ENCODE measurements at places on chromosomes 1 and 21. TPM values are rescaled to one million over a fixed set of nuclear protein-coding genes. Genes with fewer than 3 reads are reported as not detected.

The JMJD4 gene
- 11.1 TPM for total RNA-seq

The TTC3 gene
- 106 TPM for total RNA-seq

The CSF3R gene
- 2.5 TPM for total RNA-seq

The FMOD gene
- 29.6 TPM for total RNA-seq

The WNT2B gene
- total RNA-seq = 8.8 TPM

The SLC6A9 gene
- total RNA-seq = 42.3 TPM

The GPR52 gene
- 2.0 TPM for total RNA-seq

The CSRP1 gene
- total RNA-seq = 131 TPM

The RAB42 gene
- total RNA-seq = 4.7 TPM

The DCST1 gene
- total RNA-seq = 0.21 TPM

The FALEC gene
- total RNA-seq = not detected

The CFHR5 gene
- total RNA-seq = not detected

DNA sequence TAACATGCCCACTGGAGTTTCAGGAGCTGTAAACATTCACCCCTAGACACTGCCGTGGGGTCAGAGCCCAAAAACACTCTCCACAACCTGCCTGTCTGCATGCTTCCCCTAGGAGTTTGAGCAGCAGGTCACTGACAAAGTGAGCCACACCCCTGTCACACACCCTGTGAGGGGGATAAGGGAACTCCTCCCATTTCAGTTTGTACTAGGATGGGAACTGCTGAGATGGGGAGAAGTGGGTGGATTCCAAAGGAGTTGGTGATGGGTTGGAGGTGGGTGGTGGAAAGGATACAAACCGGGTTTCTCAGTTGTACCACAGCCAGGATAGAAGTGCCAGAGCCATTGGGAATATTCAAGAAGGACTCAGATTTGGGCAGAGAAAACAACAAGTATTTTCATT lies 140.2 kb downstream of the MIS18A start:
- no peak for DNase-seq

- no peak for DNase-seq
Observed at GRCh38 chr21:16742131-16742641, 770.7 kb upstream of the CXADR start.

GRCh38 chr1:39214998-39215873 lies 10.7 kb downstream of the MACF1 start:
- DNase-seq = peak; percentile 34

GRCh38 chr1:198597690-198598430 lies 41.0 kb upstream of the PTPRC start:
- DNase-seq = no peak

- DNase-seq = no peak
Observed at GRCh38 chr1:231727171-231727570, 100.6 kb downstream of the DISC1 start.

DNA sequence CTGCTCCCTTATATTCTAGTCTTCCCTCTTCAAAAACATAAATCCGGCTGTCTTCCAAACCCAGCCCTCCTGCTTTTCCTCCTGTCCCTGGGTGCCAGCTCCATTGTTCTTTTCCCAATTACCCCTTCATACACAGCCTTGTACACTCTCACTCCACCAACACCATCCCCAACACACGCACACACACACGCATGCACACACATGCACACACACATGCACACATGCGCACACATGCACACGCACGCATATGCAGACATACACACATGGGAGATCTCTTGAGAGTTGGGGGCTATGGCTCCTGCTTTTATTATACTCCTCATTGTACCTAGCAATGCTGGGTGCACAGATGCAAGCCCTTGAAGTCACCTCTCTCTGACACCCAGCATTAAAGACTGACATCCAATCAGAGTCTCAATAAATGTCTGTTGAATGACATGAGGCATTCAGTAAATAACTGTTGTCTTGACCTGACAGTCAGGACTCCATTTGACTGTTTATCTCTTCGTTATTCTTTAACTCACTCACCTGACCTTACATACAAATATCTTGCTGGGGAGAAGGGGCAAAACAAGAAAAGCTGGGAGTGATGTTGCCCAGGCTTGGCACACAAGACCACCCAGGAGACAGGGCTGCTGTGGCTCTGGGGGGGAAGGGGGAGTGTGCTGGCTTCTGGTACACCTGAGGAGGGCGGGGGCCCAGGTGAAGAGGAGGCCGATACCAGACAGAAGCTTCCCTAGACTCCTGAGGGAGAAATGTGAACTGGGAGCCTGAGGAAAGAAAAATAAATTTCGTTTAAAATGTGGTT lies 16.0 kb downstream of the ABCA4 start:
- DNase-seq = no peak

- no peak for DNase-seq
Observed at GRCh38 chr1:33454646-33455282, 17.7 kb upstream of the ZSCAN20 start.

- no peak for DNase-seq
Observed at GRCh38 chr1:59409549-59409948, 112.7 kb downstream of the FGGY start.

- no peak for DNase-seq
Observed at GRCh38 chr21:15192243-15192642, 127.4 kb upstream of the NRIP1 start.

DNA sequence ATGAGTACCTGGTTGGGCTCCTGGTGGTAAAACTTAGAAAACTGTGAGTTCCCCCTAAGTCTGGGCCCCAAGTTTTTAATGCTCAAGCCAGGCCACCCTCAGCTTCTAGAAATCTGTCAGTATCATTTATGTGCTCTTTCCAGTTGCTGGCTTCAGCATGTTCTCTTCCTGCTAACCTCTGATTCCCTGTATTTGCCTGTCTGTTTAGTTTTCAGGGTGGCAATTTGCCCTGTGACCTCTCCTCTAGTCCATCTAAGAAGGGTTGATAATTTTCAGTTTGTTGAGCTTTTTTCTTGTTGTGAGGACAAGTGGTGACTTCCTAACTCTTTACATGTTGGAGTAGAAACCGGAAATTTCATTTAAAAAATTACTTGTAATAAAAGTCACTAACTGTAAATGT lies 16.0 kb upstream of the S100A10 start:
- no peak for DNase-seq

DNA sequence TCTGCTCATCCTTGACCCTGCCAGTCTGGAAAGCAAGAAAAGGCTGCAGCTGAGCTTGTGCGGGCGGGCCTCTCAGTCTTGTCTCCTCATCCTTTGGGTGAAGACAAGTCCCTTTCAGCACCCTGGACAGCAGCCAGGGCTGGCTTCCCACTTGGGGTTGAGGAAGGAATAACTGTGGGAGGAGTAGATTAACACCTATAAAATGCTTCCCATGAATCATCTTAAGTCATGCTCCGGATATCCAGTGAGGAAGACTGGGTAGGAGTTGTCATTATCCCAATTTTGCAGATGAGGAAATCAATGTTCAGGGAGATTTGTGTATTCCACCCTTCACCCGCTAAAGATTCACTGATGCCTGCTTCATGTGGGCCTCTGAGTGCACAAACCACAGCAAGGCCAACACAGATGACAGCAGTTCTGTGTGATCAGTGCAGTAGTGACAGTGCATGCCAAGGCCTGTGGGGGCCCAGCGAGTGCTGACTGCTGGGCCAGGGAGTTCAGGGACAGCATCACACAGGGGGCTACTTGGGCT lies 20.1 kb upstream of the COL16A1 start:
- DNase-seq = peak; percentile 70

DNA sequence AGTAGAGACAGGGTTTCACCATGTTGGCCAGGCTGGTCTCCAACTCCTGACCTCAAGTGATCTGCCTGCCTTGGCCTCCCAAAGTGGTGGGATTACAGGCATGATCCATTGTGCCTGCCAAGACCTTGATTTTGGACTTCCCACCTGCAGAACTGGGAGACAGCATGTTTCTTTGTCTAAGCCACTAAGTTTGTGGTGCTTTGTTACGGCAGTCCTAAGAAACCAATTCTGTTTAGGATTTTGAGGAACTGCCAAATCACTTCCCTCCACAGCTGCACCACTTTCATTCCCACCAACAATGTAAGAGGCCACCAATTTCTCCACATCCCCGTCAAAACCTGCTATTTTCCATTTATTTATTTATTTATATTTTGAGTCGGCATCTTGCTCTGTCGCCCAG lies 46.1 kb downstream of the CHAF1B start:
- DNase-seq = no peak

DNA sequence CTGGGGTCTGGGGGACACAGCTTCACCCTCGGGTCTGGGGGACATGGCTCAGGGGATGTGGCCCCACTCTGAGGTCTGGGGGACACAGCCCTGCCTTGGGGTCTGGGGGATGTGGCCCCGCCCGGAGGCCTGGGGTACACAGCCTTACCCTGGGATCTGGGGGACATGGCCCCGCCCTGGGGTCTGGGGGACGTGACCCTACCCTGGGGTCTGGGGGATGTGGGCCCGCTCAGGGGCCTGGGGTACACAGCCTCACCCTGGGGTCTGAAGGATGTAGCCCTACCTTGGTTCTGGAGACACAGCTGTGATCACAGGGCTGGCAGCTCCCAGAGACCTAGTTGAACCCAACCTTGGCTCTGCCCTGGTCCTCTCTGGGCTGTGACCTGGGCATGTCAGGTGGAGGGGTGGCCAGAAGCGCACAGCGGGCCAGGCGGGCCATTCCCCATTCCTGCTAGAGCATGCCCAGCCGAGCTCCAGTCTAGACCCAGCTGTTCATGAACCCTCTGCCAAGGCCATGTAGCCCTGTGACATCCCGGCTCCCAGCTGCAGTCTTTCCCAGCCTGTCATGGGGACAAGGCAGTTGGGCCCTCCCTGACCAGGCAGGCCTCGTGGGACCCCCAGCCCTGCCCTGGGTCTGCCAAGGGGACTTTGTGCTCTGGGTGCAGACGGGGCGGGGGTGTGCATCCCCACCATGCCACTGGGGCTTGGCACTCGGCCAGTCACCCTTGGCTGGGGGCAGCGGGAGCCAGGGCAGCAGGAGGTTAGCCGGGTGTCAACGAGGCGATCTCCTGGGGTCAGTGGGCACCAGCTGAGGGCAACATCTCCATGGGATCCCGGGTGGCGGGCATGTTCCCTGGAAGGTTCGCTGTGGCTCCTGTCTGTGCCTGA lies 43.9 kb downstream of the WNT9A start:
- no peak for DNase-seq

GRCh38 chr1:113073479-113073950 lies 517 bp downstream of the LRIG2 start:
- peak; percentile 70 for DNase-seq

GRCh38 chr1:9798236-9799130 lies 25.3 kb downstream of the CLSTN1 start:
- no peak for DNase-seq

DNA sequence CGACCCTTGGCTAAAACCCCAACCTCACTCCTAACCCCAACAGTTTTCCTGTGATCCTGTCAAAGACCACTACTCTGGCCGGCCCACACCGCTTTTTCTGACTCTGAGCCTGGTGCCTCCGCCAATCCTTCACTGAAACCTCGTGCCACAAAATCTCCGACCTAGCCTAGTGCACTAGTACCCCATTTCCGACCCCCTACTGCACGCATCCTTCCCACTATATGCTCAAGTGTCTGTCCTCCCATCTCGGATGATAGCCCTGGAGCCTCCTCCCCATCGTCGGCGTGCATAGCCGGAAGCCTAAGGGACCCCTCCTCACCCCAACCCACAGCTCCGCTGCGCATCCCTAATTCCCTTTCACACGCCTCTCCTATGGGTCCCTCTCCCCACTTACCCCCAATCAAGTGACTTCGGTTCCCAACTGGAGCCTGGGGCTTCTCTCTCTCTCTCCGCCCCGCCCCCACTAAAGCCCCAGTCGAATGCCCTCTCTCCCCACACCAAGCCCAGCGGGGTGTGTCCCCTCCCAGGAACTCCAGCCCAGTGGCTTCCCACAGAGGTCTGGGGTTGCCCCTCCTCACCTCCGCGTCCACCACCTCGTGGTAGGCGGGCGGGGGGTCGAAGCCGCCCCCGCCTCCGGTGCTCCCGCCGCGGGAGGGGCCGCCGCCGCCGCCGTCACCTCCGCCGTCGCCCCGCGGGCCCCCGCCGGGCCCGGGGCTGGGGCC lies 791 bp downstream of the USP24 start:
- peak; percentile 70 for DNase-seq

DNA sequence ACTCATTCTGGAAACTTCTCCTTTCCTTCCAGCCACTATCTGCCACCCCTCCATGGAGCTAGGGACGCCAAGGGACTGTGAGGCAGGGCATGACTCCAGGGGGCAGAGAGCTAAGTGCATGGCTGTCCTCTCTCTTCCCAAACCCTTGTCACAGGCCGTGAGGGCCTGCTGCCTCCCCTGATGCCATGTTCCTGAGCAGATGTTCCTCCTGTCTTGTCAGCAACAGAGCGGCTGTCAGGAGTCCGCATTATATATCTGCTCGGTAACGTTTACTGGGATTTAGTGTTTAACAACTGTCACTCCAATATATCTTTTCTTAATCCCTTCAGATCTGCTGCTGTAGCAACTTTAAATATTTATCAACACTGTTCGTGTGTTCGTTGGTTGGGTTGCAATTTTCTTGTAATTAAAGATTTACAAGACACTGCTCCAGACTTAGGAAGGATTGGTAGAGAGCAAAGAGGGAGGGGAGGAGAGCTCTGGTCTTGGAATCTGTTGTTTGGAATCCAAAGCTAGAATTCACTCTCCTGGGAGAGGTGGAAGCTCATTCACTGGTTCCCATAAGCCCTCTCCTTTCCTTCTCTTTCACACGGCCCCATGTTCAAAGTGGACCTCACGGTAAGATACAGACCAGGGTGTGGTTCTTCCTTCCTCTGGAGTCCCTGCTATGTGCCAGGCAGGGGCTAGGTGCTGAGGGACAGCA lies 76.2 kb downstream of the MDM4 start:
- DNase-seq = no peak

- DNase-seq = no peak
Observed at GRCh38 chr1:184929711-184930202, 44.6 kb downstream of the NIBAN1 start.

- DNase-seq = no peak
Observed at GRCh38 chr1:19462781-19463503, 22.4 kb downstream of the CAPZB start.

DNA sequence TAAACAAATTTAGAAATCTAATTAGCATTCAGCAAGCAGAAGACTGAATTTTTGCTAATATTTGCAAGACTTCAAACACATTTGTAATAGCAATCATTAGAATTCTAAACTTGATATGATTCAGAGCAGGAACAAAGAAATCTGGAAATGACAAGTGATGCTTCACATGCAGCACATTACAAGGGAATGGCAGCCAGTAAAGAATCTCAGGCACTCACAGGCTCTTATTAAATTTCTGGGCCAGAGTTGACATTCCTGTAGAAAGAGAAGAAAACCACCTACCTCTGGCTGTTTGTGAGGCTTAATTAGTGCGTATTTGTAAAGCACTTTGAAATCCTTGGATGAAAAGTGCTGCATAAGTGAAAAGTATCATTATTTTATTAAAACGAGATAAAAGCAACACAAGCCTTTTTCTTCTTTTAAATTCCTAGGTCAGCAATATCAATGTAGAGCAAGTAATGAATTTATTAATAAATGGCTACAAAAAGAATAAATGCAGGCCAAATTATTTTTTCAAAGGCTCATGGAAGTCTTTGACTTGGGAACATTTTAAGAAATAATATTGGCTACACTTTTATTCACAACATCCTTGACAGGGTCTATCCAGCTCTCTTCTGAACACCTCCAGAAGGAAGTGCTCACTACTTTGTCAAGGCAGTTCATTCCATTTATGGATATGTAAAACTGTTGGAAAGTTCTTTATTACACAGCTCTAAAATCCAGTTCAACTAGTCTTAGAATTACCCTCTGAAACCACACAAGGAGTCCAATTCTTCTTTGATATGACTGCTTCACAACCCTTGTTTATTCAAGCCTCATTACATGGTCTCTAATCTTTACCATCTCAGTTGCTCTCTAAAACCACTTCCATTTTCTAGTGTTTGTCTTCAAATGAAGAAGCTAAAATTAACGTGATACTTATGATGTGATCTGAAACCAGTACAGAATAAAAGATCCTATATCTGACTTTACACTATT lies 32.1 kb upstream of the SCYL3 start:
- no peak for DNase-seq

All from left colon (tissue), 2 donors.